Activated CD4-positive, alpha-beta T cell treated with anti-CD3 and anti-CD28 coated beads for 36 hours (primary cell): ENCODE measurements at places on chromosomes 6 and 20. TPM values are rescaled to one million over a fixed set of nuclear protein-coding genes. Genes with fewer than 3 reads are reported as not detected.

- H3K36me3 ChIP-seq = no peaks in the 10 kb centered on the region
- no peak for DNase-seq
- H3K4me1 ChIP-seq = no peaks in the 10 kb centered on the region
Observed at GRCh38 chr6:163637524-163637923, 223.0 kb downstream of the QKI start.

GRCh38 chr6:128964233-128964755, 81.4 kb downstream of the LAMA2 start:
- no peak overlapping the region for H3K27ac ChIP-seq
- H3K27me3 ChIP-seq = peaks cover 3% of the 10 kb centered on the region
- H3K4me1 ChIP-seq = no peaks in the 10 kb centered on the region
- no peak overlapping the region for H3K4me3 ChIP-seq
- DNase-seq = no peak

GRCh38 chr6:127402890-127403617, 56.1 kb downstream of the KIAA0408 start:
- no peak overlapping the region for H3K27ac ChIP-seq
- H3K36me3 ChIP-seq = no peaks in the 10 kb centered on the region
- H3K4me3 ChIP-seq = no peak overlapping the region
- H3K4me1 ChIP-seq = peaks cover 20% of the 10 kb centered on the region
- H3K27me3 ChIP-seq = no peaks in the 10 kb centered on the region
- DNase-seq = no peak

DNA sequence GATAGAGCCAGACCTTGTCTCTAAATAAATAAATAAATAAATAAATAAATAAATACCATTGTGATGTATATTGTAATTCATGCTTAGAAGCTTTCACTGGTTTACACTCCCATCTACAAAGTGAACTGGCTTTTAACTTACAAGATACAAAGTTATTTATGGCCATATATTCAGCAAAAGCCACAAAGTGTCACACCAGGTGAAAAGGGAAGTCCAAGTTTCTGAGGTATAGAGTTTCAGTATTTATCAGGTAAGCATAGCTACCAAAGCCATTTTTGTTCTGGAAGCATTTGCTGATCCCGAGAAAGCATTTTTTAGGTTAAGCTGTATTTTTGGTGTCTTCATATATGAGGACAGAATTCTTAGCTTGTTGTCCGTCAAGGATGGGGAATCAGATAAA, 22.1 kb upstream of the PKIG start:
- H3K27me3 ChIP-seq = no peaks in the 10 kb centered on the region
- no peaks in the 10 kb centered on the region for H3K36me3 ChIP-seq
- H3K4me1 ChIP-seq = no peaks in the 10 kb centered on the region
- H3K27ac ChIP-seq = no peak overlapping the region
- no peak for DNase-seq

DNA sequence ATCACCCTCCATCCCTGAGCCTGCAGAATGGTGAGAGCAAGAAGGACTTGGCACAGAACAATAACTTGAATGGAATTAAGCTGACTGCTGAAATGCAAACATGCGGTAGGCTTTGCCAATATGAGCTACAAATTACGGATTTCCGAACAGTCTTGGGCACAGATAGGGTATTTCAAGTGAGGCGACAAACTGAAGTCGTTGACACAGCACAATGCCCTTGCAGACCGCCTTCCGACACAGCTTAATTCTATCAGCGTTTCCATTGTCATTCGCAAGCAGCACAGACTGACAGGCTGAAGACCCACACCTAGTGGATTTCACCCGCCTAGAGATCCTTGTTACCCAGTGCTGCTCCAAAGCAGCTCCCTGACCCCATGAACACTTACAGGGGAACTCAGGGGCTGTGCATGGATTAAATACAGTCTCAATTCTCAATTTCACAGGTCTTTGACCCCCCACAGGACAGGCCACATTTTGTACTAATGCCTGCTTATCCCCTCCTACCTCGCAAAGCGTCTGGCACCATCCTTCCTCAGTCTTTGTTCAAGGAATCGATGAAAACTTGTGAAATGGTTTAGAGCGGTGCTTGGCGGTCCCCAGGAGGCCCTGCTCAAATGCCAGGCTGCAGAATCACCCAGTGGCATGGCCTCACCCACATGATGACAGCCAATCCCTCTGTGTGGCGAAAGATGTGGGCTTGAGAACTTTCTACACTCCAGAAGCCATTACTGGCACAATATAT, 34.6 kb downstream of the RAMACL start:
- H3K4me1 ChIP-seq = peaks cover 2% of the 10 kb centered on the region
- no peaks in the 10 kb centered on the region for H3K27me3 ChIP-seq
- no peak overlapping the region for H3K4me3 ChIP-seq
- H3K36me3 ChIP-seq = no peaks in the 10 kb centered on the region
- no peak for DNase-seq

- peaks cover 24% of the 10 kb centered on the region for H3K4me1 ChIP-seq
- no peak overlapping the region for H3K27ac ChIP-seq
- no peaks in the 10 kb centered on the region for H3K36me3 ChIP-seq
- H3K4me3 ChIP-seq = no peak overlapping the region
Observed at GRCh38 chr6:148445116-148445515, 102.5 kb downstream of the SASH1 start.

The PTCRA gene
- total RNA-seq = not detected

GRCh38 chr20:41145821-41146620, 8.7 kb downstream of the PLCG1 start:
- DNase-seq = no peak
- peaks cover 51% of the 10 kb centered on the region for H3K36me3 ChIP-seq
- H3K4me1 ChIP-seq = peaks cover 97% of the 10 kb centered on the region
- H3K27me3 ChIP-seq = no peaks in the 10 kb centered on the region
- H3K27ac ChIP-seq = peak overlapping the region; percentile 84
- no peak overlapping the region for H3K4me3 ChIP-seq

The TSHZ2 gene
- total RNA-seq = 25.9 TPM

The LY6G5B gene
- total RNA-seq = 11.3 TPM

- no peak for DNase-seq
- H3K4me3 ChIP-seq = no peak overlapping the region
- H3K27me3 ChIP-seq = peaks cover 40% of the 10 kb centered on the region
- H3K4me1 ChIP-seq = peaks cover 3% of the 10 kb centered on the region
Observed at GRCh38 chr20:62485062-62485700, 9.4 kb upstream of the GATA5 start.

The HLA-DOA gene
- total RNA-seq = 3.3 TPM

The PPP1R14C gene
- 0.21 TPM for total RNA-seq

DNA sequence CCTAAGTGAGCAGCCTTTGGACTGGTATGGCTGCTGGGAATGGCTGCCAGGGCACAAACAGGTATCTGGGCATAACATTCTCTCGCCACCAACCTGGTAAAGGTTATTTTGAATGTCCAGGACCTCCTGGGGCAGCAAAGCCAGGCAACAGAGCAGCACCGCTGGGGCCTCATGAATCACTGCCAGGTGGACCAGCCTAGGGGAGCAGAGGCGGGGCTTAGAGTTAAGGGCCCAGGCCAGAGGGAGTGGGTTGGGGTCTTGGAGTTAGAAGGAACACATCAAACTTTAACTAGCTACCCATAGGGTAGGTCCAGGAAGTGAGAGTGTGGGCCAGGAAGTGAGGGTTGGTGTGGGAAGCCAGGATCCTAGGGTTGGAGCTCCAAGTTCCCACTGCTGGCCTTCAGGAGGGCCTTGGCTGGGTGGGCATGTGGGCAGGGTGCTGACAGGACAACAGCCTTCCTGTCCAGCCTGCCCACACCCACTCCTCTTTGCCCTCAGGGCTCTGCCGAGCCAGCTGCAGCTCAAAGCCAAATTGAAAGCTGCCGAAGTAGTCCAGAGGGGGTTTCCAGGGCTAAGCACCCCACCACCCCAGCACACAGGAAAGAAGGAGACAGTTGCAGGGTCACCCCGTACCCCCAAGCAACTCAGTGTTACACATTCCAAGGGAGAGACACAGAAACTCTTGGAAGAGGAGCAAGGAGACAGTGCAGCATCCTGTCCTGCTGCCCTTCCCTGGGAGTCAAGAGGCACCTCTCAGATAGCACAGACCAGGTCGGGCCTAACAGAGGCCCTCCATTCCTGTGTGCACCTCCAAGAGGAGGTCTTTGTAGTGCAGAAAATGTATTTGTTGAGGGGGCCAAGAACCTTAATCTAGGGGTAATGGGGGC, 2.6 kb downstream of the NFKBIE start:
- H3K4me3 ChIP-seq = peak overlapping the region; percentile 88
- no peaks in the 10 kb centered on the region for H3K27me3 ChIP-seq
- no peak for DNase-seq
- peak overlapping the region; percentile 93 for H3K27ac ChIP-seq

DNA sequence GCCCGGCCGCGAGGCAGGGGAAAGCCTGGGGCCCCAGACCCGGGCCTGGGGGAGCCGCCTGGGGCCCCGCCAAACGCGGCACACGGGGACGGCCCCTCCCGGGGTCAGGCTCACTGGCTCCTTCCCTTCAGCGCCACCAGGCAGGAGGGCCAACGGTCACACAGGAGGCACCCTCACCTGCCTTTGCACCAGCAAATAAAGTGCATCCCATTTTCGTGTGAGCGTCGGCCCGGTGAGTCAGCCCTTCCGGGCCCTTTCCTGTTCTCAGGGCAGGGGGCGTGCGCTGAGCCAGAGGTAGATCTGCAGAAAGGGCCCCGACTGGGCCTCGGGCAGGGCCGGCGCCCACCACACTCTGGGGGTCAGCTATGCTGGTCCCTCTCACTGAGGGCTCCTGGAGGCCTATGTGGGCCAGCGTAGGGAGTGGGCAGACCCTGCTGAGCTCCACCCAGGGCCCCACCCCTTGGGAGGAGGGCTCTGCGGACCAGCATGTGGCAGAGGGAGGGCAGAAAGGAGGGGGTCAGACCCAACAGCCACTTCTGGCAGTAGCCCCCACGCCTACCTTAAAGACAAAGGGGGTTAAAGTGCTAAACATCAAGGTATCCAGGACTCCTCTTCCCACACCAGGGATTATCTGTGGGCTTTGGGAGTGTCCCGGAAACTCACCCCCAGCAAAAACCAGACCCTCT, 931 bp upstream of the UCKL1 start:
- peak; percentile 90 for DNase-seq
- no peaks in the 10 kb centered on the region for H3K27me3 ChIP-seq
- H3K36me3 ChIP-seq = peaks cover 2% of the 10 kb centered on the region
- peak overlapping the region; percentile 89 for H3K27ac ChIP-seq

The JPH2 gene
- total RNA-seq = 0.07 TPM

The OPRM1 gene
- not detected for total RNA-seq

DNA sequence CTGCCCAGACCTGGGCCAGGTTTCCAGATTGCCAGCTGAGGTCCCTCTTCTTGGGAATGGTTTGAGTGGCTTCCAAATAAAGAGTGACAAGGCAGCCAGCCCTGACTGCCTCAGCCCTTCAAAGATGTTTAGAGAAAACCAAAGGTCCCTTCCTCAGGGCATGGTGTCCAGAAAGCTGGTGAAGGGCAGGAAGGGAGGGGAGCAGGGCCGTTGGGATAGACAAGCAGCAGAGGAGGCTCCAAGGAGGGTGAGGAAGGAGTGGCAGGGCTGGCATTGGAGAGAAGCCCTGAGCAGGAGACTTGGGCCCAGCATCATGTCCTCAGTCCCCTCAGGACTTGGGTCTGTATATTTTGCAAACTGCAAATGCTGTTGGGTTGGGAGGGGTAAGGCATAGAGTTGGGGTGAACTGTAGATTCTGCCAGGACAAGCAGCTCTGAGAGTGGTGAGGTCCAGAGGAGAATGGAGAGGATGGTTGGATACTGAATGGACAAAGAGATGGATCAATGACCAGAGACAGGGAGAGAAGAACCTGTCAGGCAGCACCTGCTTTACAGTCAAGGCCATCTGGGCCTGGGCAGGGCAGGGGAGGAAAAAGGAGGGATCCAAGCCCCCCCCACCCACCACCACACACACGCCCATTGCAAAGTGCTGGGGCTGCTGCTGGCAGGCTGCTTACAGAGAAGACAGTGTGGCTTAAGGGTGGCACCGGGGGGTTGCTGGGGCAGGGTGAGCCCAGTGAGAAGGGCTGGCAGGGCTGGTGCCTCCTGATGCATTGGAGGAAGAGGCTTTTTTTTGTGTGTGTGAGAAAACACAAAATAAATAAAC, 5.5 kb upstream of the DSN1 start:
- no peaks in the 10 kb centered on the region for H3K4me1 ChIP-seq
- no peaks in the 10 kb centered on the region for H3K27me3 ChIP-seq
- no peaks in the 10 kb centered on the region for H3K36me3 ChIP-seq
- H3K4me3 ChIP-seq = no peak overlapping the region
- no peak overlapping the region for H3K27ac ChIP-seq

DNA sequence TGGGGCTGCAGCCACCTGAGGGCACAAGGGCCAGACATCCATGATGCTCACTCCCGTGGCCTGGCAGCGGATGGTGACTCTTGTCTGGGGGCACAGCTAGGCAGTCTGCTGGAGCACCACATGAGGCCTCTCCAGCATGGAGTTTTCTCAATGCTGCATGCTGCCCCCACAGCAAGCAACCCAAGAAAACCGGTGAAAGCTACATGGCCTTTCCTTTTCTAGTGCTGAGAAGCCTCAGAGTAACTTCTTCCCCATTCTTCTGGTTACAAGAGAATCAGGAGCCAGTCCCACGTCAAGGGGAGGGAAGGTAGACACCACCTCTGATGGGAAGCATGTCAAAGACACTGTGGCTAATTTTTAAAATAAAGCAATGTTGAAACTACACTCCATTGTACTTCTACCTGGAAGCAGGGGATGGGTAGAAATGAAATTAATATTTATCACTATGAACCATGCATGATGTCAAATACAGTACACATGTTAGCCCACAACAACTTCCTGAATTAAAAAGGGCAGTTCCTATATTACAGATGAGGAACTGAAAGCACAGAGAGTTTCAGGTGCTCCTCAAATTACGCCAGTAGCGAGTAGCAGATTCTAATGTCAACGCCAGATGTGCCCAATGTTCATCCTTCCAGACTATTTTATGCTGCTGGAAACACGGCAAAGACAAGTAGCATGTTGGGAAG, 101.5 kb downstream of the LAMP5 start:
- H3K27ac ChIP-seq = no peak overlapping the region
- H3K36me3 ChIP-seq = no peaks in the 10 kb centered on the region
- H3K4me1 ChIP-seq = no peaks in the 10 kb centered on the region
- DNase-seq = no peak

The BTN1A1 gene
- total RNA-seq = not detected
